ENCODE measurements at places on chromosomes 5 and 9.

DNA sequence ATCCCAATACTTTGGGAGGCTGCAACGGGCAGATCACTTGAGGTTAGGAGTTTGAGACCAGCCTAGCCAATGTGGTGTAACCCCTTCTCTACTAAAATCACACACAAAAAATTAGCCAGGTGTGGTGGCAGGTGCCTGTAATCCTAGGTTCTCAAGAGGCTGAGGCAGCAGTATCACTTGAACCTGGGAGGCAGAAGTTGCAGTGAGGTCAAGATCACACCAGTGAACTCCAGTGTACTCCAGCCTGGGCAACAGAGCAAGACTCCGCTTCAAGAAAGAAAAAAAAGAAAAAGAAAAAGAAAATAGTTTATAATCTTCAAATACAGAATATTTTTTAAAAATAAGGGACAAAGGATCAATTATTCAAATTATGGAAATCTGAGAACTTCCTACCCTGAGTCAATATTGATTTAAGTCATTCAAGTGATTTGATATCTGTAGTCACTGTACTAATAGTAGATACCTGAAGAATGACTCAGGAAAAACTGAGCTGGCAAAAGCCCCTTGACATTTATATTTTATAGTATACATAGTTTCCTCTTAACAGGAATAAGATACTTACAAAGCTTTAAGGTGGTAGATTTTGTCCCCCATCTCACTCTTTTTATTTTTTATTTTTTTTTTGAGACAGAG is 61.8 kb downstream of the PTBP3 start:
- ATAC-seq, result peak; percentile 33

DNA sequence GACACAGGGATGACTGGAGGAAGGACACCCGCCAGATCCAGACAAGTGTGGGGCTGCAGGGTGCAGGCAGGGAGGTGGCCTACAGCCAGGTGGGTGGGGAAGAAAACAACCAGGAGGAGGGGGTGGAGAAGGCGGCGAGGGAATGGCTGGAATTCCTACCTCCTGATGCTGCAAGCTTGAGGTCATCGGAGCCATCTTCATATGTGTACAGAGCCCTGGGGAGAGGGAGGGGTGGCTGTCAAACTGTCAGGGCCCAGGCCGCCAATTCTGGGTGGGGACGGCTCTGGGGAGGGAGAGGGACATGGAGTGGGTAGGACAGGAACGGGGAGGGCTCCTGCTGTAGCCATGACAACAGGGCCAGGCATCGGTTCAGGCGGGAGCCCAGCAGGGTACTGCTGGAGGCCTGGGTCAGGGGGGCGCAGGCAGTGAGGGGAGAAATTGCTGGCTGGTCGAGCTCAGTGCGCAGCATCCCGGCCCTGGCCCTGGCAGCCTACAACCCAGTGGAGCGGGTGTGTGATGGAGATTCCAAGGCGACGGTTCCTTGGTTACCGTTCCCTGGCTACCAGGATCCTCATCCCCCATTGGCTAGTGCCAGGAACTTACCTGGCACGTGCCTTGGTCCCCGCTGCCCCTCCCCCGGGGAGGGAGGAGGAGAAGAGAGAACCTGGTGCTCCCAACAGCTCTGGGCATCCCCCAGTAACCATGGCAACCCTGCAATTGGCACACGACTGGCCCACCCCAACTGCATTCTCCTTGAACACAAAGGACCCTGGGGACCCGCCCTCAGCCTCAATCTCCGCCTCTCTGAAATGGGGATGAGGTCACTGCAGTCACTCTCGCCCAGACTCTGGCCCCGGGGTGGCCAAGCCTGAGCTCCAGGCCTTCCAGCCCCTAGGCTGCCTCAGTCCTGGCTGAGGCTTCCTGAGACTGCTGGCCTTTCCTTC is 4.5 kb downstream of the DBN1 start:
- no peak for ATAC-seq

GRCh38 chr5:157747766-157748700 is 4.5 kb downstream of the LSM11 start:
- peak; percentile 18 for ATAC-seq

GRCh38 chr5:149063017-149063687 is at the start of gene SH3TC2:
Gene SH3TC2 (minus strand): TSS chr5:149063062. CDS start chr5:149063022, 40 bp downstream.
- ATAC-seq, result no peak

DNA sequence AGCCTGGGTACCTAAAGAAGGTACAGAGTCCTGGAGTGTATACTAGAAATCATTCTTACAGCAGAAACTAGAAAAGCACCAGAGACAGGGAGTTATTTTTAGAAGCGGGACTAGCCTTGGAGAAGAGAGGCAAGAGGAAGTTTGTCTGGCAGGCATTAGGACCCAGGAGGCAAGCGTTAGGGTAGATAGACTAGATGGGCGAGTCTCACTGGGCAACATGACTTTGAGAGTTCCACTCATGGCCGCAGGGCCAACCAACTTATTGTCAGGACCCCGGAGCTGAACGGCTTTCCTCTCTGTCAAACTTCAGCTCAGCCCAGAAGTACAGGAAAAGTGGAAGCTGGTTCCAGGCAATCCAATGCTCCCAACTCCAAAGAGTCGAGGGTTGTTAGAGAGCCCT is 34.1 kb upstream of the NPR3 start:
- no peak for ATAC-seq

DNA sequence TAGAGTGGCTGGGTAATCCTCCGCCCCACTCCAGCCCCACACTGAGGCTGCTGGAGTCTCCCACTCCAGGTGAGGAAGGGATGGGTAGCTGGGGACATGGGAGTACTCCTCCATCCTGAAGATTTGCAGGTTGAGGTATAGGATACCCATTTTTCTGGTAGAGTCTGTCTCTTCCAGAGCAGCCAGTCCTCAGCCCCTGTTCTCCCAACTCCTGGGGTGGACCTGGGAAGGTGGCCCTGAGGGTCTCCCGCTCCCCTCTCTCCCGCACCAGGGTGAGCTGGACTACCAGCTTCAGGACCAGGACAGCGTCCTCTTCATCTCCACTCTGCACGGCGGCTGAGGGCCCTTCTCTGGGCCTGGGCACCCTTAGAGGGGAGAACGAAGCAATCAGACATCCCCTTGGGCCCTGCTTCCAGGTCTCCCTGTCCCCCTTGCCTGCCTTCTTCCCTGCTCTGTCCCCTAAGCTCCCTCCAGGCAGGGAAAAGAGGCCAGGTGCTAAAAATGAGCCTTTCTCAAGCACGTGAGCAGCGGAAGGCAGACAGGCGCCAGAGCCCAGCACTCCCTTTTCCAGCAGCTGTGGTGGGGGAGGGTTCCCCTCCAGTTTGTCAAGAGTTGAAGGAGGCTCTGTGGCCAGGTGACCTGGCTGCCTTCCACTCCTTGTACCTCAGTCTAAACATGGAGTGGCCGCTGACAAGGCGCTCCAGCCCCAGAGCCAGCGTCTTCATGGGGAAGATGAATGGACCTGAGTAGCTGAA is 18.4 kb downstream of the URM1 start:
- no peak for ATAC-seq

DNA sequence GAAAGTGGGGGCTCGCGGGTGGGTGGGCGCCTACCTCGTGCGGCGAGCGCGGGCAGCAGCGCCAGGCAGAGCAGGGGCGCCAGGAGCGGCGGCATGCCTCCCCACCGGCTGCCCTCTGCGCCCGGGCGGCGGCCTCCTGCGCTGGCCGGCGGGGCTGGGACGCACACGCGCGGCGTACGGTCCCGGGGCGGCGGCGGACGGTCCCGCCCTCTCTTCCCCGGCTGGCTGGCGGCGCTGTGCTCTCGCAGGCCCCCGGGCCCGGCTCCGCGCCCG is 220 bp downstream of the NOTCH1 start:
- no peak for ATAC-seq

- ATAC-seq, result no peak
These were observed 23.6 kb downstream of the FABP6 start for GRCh38 chr5:160252916-160253315.

DNA sequence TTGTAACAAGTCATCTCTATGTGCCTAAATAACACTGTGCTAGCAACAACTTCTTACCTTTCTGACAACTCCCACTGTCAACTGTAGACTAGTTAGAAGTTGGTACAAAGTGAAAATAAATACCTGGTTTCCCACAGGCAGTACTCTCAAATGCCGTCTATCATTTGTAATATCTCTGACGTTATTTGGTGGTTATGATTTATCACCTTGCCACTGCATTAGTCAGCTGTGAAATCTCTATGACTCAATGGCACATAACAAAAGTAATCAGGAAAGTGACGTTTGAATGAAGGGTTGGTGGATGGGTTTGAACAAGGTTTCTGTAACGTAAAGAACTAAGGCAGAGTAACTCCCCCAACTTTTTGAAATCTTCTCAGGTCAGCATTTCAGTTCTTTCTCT is 592.3 kb downstream of the MAT2B start:
- ATAC-seq, result no peak

DNA sequence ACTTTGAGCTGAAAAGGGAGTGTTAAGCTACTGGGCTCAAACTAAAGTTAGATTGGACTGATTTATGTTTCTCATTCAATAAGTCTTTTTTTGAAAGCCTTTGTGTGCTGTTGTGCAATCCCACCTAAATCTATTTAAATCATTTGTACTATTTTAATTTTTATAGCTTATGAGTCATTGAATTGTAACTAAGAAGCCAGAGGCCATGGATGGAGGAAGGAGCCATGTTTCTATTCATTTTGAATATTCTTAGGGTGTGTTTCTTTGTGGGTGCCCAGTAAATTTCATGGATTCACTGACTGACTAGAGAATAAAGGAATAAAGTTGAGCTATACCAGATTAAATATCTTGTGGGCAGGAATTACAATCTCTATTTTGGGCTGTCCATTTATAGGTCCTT is 238.5 kb downstream of the KIF4B start:
- no peak for ATAC-seq

DNA sequence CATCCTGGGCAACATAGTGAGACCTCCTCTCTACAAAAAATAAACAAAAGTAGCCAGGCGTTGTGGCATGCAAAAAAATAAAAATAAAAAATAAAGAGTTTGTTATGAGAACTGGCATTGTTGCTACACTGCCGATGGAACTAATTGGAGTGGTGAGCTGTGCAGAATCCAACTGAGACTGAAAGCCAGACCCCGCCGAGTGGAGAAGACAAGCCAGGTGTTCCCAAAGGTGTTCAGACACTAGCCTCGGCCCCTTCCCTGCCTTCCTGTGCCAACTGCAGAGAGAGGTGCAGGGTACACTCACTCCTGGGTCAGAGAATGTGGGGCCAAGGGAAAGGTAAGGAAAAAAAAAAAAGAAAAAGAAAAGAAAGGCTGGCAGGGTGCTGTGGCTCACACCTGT is 37.7 kb upstream of the WDR38 start:
- no peak for ATAC-seq

DNA sequence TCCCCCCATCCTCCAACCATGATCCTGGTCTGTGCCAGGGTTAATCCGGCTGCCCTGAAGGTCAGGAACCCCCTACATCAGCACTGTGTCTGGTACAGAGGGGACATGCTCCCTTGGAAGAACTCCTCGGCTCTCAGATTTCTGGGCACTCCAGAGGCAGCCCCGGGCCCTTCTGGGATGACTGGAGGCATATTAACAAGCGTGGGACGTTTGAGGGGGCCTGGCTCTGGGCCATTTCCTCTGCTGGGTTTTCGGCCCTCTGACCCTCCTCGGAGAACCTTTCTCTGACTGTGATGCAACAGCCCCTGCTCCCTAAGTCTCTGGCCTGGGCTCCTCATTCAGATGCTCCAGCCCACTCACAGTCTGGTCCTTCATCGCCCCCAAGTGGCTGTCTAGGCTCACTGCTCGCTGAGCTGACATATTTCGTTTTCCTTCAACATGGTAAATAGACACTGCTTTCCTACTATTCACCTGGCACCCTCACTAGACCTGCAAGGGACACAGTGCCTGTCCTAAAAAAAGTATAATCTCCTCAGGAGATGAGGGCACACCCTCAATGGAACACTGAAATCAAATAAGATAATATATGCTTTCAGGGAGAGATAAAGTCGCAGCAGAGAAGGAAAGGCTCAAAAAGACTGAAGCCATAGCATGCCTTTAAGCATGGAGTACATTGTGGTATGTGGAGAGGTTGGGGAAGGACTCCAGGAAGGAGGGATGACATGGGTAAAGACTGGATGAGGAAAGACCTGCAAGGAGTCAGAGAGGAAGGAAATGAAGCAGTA is 404.7 kb upstream of the TRPC7 start:
- ATAC-seq, result peak; percentile 30

GRCh38 chr5:95935553-95936100 is 26.0 kb downstream of the ELL2 start:
- ATAC-seq, result no peak

GRCh38 chr9:136329211-136329627 is 1.9 kb downstream of the GPSM1 start:
- ATAC-seq, result no peak

DNA sequence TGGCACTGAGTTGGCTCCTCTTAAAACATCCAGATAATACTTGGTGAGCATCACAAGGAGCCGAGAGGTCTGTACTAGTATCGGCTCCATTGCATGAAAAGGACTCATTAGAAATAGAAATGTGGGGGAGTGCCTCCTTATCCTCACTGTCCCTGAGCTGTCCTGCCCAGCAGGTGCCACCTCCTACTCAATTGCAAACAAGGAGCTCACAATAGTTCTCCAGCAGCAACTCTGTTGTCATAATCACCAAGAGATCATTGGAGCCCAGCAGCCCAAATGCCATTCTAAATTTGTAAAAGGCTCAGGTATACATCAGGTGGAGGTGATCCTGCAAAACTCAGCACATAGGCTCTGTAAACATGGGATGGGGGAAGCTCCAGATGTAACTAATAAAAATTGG is 99.1 kb downstream of the PLK2 start:
- no peak for ATAC-seq

DNA sequence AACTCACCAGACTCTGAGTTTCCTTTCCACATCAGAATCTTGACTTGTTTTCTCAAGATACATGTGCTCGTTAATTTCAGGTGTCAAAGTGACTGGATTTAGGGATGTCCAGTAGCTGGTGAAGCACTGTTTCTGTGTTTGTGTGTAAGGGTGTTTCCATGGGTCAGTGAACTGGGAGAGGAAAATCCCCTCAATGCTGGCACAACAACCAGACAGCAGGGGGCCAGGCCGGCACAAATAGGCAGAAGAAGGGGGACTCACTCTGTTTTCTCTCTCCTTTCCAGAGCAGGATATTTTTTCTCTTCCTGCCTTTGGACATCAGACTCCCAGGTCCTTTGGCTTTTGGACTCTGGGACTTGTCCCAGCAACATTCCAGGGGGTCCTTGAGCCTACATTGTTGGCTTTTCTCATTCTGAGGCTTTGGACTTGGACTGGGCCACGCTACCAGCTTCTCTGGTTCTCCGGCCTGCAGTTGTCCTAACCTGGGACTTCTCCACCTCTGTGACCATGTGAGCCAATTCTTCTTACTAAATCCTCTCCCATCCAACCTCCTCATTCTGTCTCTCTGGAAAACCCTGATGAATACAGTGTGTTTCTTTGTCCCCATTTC is 144.0 kb downstream of the CAAP1 start:
- ATAC-seq, result no peak

GRCh38 chr9:95512709-95513095 is 4.1 kb downstream of the PTCH1 start:
- no peak for ATAC-seq

DNA sequence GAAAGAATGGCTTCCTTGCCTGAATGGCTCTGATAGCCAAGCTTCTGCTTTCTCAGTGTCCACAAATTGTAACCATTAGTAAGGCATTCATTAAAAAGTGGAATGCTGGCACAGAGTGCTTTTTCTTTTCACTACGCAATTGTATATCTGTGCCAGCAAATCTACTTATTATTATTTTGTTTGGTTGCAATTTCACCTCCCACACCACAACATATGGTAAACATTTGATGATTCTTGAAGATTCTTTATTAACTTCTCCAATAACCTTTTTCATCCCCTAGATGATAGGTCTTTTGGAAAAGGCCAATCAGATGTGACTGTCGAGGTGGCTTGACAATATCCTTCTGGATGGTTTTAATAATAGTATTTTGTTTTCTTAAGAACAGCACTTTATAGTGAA is 234.1 kb downstream of the TMEM38B start:
- no peak for ATAC-seq
